Peyer's patch (tissue), 4 donors: ENCODE measurements at places on chromosomes 2 and 18.

GRCh38 chr18:50410894-50411293, 36.0 kb downstream of the SKA1 start:
- DNase-seq, result no peak

DNA sequence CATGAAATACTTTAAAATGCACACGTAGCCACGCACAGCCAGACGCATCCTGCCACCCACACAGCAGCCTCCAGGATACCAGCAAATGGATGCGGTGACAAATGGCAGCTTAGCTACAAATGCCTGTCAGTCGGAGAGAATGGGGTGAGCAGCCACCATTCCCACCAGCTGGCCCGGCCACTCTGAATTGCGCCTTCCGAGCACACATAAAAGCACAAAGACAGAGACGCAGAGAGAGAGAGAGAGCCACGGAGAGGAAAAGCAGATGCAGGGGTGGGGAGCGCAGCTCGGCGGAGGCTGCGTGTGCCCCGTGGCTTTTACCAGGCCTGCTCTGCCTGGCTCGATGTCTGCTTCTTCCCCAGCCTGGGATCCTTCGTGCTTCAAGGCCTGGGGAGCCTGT, 4.1 kb downstream of the INHBB start:
- no peak for DNase-seq

GRCh38 chr18:51480407-51481261, 283.2 kb upstream of the MEX3C start:
- no peak for DNase-seq

GRCh38 chr2:172168917-172169346, 66.2 kb upstream of the DLX2 start:
- DNase-seq, result no peak

DNA sequence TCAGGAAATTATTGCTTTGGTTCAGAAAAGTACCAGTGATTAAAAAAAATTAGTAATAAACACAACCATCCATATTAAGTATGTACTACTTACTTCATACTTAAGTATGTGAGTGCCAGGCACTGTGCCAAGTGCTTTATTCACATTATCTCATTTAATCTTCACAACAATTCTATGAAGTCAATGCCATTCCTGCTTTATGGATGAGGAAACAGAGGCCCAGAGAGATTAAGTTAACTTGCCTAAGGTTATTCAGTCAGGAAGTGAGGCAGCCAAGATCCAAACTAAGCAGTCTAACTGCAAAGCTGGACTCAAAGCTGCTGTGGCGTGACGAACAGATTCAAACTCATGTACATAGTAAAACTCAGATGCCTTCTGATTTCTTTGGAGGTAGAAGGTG, 22.3 kb downstream of the DTNB start:
- no peak for DNase-seq

- no peak for DNase-seq
These were observed 227.7 kb upstream of the STK17B start for GRCh38 chr2:196399096-196399495.
